ENCODE measurements at places on chromosomes 13 and 19.

- DNase-seq, result no peak
These were observed 472.1 kb downstream of the DIAPH3 start for GRCh38 chr13:59691501-59692066.

GRCh38 chr13:42855410-42855809 lies 74.0 kb downstream of the FAM216B start:
- no peak for DNase-seq

DNA sequence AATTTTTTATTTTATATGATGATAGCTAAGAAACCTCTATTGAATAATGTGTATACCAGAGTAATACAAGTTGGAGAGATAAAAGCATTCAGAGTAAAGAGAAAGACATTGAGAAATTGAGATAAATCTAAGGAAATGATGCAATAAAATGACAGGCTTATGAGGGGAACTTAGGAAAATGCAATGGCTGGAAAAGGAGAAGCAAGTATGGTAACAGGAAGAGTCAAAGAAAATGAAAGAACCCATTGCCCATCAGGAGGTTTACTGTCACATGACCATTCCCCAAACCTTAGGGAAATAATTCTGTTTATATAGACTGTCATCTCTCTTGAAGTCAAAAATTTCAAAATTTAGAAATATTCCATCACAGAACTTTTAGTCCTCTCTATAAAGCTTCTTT lies 808.0 kb upstream of the PRR20A start:
- no peak for DNase-seq

- DNase-seq, result no peak
These were observed 225.0 kb downstream of the FGF14 start for GRCh38 chr13:102176846-102177245.

- no peak for DNase-seq
These were observed 31.3 kb downstream of the TINCR start for GRCh38 chr19:5536337-5536894.

- DNase-seq, result no peak
These were observed 351.3 kb downstream of the DACH1 start for GRCh38 chr13:71515744-71516038.

GRCh38 chr13:23651887-23652286 lies 81.7 kb downstream of the TNFRSF19 start:
- no peak for DNase-seq

DNA sequence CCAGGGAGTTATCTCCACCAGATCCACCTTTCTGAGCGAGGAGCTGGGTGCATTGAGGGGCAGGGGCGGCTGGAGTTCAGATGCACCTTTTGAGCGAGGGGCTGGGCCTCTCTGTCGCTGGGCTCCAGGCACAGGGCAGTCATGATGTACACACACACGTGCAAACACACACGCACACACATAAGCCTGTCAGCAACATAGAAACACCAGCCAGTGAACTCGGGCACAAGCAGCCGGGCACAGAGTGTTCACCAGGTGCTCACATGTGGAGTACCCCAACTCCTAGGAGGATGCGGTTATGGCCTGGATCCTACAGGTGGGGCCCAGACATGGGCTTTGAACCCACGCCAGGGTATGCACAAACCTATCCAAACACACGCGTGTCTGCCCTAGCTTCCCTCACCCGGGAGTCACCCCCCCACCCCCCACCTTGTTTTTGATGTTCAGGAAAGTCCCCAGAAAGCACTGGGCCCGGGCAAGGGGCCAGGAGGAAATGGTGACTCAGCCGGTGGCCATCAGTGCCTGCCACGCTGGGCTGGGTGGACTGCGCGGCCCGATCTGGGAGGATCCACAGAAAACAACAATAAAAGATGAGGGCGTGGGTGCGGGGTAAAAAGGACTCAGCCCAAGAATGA lies 13.3 kb downstream of the ARRDC2 start:
- DNase-seq, result no peak

DNA sequence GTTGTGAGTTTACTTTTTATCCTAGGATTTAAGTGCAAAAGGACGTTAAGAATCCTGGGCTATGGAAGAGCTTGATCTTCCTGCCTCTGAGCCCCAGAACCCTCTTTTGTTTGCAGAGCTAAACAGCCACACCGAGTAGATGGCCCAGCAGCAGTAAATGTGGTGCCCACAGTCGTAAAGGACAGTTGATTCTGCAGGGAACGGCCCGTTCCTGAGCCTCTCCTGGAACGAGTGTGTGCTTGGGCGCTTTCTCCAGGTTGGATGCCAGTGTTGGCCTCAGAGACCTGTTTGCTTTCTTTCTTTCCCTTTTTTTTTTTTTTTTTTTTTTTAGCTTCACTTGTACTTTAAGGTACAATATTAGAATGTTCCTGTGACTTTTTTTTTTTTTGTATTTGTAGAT lies 41.7 kb downstream of the SPATA13 start:
- no peak for DNase-seq

- DNase-seq, result no peak
These were observed 12.1 kb upstream of the DACH1 start for GRCh38 chr13:71879129-71879535.

GRCh38 chr19:45349430-45349941 lies 8.9 kb downstream of the KLC3 start:
- DNase-seq, result no peak

DNA sequence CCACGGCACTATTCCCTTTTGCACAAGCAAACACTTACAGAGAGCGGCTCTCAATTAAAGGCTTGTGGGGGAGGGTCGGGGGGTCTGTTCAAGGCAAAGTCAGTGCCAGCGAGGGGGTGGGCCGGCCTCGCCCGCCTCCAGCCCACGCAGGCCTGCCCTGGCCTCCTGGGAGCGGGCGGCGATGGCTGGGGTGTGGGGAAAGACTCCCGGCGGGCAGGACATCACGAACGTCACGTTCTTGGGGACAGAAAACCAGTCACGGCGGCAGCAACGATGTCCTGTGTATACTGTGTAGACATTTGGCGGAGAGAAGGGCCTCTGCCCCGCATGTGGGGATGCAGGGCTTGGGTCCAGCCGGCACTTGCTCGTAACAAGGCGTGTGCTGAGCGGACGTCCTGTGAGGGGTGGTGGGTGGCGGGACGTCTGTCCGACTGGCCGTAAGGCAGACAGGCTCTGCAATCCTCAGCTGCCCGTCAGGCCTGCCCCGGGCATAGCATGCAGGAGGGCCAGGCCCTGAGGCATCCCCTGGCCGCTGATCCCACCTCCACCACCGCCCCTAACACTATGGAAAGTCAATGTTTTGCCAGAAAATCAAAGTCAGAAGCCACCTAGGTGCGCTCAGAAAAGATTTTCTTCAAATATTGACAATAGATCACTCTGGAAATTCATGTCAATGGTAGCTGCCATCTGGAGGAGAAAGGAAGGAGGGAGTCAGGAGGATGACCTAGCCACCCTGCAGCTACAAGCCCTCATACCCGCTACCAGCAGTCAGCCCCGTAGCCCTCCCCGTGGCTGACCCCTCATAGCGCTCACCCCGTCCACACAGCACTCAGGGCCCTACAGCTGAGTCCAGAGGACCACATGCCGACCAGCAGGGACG lies 5.8 kb upstream of the EPHX3 start:
- DNase-seq, result no peak

DNA sequence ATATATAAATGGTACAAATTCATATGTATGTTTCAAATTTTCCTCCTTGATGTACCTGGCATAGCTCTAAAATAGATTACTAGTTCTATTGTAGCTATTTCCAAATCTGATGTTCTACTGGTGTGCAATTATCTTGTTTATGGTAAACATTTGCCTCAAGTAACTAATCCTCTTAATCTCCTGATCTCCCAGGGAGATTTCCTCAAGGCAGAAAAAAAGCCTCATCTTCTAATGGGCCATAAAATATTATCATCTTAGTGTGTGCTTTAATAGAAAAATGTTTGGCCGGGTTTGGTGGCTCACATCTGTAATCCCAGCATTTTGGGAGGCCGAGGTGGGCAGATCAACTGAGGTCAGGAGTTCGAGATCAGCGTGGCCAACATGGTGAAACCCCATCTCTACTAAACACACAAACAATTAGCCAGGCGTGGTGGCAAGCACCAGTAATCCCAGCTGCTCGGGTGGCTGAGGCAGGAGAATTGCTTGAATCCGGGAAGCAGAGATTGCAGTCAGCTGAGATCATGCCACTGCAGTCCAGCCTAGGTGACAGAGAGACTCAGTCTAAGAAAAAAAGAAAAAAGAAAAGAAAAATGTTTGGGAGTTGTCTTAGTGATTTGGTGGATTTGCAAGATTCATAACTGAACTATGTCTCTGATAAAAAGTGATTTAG lies 498.9 kb upstream of the SLITRK5 start:
- no peak for DNase-seq

GRCh38 chr13:24713022-24713421 lies 32.8 kb downstream of the ATP12A start:
- DNase-seq, result no peak

DNA sequence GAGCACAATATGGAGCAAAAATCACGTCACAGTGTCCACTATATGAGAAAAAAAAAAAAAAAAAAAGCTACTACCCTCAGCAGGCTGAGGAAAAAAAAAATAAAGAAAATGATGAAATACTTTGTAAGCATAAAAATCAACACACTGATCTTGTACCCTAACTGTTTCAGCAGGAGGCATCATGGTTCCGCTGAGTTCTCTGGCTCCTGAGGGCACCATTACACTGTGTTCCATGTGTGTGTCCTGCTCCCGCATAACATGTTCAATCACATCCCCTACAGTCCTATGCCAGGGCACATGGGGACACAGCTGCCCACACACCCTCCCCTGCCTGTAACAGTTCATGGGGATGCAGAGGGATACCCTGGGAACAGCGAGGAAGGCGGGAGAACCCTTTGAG lies 33.5 kb downstream of the DOCK9 start:
- DNase-seq, result no peak

DNA sequence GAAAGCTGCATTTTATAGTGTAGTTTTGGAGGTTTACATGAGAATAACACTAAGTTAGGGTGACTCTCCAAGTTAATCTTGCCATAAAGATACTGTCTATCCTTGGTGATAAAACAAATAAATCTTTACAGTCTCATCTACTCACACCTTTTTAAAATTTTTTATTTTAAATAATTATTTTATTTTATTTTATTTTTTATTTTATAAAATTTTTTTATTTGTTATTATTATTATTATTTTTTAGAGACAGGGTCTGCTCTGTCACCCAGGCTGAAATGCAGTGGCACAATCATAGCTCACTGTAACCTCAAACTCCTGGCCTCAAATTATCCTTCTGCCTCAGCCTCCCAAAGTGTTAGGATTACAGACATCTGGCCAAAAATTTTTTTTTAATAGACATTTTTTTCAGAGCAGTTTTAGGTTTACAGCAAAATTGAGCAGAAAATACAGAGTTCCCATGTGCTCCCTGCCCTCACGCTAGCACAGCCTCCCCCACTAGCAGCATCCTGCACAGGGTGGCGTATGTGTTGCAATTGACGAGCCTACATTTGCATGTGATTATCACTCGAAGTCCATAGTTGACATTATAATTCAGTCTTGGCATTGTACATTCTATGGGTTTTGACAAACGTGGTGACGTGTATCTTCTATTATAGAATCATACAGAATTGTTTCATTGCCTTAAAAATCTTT lies 41.0 kb downstream of the RASL11A start:
- DNase-seq, result no peak

DNA sequence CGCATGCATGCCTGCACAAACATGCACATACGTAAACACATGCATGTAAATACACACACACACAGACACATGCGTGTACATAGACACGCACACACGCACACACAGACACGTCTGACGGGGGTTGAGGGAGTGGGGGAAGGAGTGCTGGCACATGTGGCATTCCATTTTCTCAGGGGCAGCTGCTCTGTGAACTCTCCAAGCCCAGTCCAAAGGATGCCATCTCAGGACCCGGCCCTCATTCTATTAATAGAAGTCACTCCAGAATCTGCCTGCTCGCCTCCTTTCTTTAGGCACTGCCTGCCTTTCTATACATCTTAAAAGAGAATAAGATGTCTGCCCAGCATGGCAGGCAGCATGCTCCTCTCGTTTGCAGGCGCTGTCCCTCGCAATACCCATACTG lies 5.3 kb downstream of the ARHGEF7 start:
- DNase-seq, result no peak

DNA sequence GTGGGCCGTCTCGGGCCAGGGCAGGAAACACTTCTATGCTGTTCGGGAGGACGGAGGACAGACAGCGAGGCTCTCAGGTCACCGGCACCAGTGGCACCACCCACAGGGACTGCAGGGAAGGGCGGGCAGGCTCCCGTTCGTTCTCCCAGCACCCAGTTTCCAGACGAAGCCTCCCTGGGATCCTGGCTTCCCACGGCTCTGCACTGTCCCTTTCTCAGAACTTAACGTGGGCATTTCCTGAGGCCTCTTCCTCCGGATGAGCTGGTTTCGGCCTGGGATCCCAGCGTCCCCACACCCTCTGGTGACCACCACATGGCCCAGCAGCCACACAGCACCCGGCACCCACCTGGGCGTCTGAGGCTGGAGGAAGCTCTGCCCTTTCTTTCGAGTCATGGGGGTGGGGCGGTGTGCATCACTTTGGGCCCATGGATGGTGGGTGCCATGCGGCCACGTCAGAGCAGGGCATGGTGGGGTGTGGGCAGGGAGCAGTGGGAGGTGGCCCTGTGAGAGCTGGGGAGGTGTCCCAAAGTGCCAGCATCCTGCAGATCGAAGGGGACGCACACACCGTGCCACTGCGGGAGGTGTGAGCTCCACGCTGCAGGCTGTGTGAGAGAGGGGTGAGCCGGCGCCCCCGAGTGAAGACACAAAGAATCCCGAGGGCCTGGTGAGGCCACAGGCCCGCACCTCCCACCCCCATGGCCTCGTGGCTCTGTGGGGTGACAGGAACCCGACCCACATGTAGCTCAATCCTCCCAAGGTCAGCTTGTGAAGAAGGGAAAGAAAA lies 38.7 kb upstream of the GRTP1 start:
- DNase-seq, result no peak

DNA sequence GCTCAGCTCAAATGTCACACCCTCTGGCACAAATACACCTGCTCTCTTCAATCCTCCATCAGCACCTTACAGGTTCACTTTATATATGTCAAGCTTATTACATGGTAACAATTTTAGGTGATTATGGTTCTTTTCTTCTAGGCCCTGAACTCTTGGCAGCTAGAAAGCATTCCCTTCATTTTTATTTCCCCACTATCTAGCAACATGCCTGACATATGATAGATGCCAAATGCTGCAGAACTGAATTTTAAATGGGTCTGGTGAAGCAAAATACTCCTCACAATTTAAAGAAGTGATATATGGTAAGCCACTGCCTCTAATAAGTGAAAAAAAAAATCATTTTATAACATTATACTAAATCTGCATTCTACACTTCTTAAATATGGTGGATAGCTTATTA lies 95.2 kb downstream of the USP12 start:
- DNase-seq, result no peak

- no peak for DNase-seq
These were observed 141.6 kb upstream of the RFC3 start for GRCh38 chr13:33676045-33676989.

GRCh38 chr19:29793116-29793727 lies 18.6 kb upstream of the CCNE1 start:
- no peak for DNase-seq

GRCh38 chr13:73754727-73755292 lies 379.4 kb downstream of the KLF12 start:
- DNase-seq, result no peak

DNA sequence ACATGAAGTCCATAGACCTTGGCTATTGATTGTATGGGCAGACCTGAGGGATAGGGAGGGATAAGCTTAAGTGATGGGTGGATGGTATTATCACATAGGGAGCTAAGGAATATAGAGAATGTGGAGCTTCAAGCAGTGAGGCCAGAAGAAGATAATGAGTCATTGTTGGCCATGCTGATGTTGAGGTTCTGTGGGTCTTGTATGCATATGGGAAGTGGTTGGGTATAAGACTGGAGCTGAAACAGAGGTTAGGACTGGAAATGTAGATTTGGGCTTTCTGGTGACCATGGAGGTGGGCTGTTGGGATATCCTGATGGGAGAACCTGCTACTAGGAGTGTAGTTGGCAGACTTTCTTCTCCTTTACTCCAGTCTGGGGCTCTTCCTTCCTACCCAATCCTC lies 73.7 kb upstream of the TSC22D1 start:
- DNase-seq, result no peak

Measured in GM12891 (cell line).